ENCODE measurements at places on chromosomes 6 and 20. TPM values are rescaled to one million over a fixed set of nuclear protein-coding genes. Genes with fewer than 3 reads are reported as not detected.

The PLAGL1 gene
- 7.5 TPM for total RNA-seq

The CALHM4 gene
- not detected for total RNA-seq

The PRDM13 gene
- not detected for total RNA-seq

The DDR1 gene
- 39.9 TPM for total RNA-seq

The RSPO3 gene
- not detected for total RNA-seq

The SGK2 gene
- total RNA-seq = not detected

The BFSP1 gene
- total RNA-seq = 0.13 TPM

The PCSK2 gene
- not detected for total RNA-seq

The BPI gene
- total RNA-seq = not detected

The LY6G6C gene
- total RNA-seq = not detected

The TSBP1 gene
- not detected for total RNA-seq

The SLC52A3 gene
- not detected for total RNA-seq

The OR10C1 gene
- total RNA-seq = not detected

The ACSS2 gene
- 36.5 TPM for total RNA-seq

The POPDC3 gene
- total RNA-seq = not detected

The SNAP91 gene
- 0.35 TPM for total RNA-seq

The OPRM1 gene
- not detected for total RNA-seq

The FITM2 gene
- 1.6 TPM for total RNA-seq

The CD164 gene
- 186 TPM for total RNA-seq

The SRSF3 gene
- 456 TPM for total RNA-seq

The CGA gene
- total RNA-seq = not detected

The SF3B5 gene
- total RNA-seq = 259 TPM

The PSORS1C2 gene
- total RNA-seq = not detected

The TEAD3 gene
- 0.28 TPM for total RNA-seq

The OTOR gene
- total RNA-seq = not detected

The GTSF1L gene
- 0.97 TPM for total RNA-seq

The F13A1 gene
- total RNA-seq = 1.6 TPM

The NPBWR2 gene
- not detected for total RNA-seq

The MAK gene
- total RNA-seq = 0.08 TPM

The PHACTR3 gene
- total RNA-seq = not detected

The FAXC gene
- not detected for total RNA-seq

The MATN4 gene
- total RNA-seq = not detected

The ELOVL4 gene
- not detected for total RNA-seq

The VSX1 gene
- not detected for total RNA-seq

The SLC35D3 gene
- total RNA-seq = not detected

All from GM12878 (cell line).